ENCODE measurements at places on chromosomes 7 and 10. TPM values are rescaled to one million over a fixed set of nuclear protein-coding genes. Genes with fewer than 3 reads are reported as not detected.

Gene TEX47
- not detected for total RNA-seq

Gene NAT16
- total RNA-seq, result 1.5 TPM

Gene LRRC18
- not detected for total RNA-seq

Gene COL28A1
- total RNA-seq, result 0.26 TPM

Gene LRIT1
- total RNA-seq, result not detected

Gene SORCS1
- total RNA-seq, result 6.4 TPM

Gene DNA2
- 8.3 TPM for total RNA-seq

Gene SERPINE1
- 0.27 TPM for total RNA-seq

Gene RGR
- 3.8 TPM for total RNA-seq

Gene HMX3
- 0.32 TPM for total RNA-seq

Gene AKR1D1
- 0.13 TPM for total RNA-seq

Gene AKR1C4
- total RNA-seq, result not detected

Gene PLAC9
- total RNA-seq, result not detected

Gene SPRN
- not detected for total RNA-seq

Gene PTPRN2
- not detected for total RNA-seq

Gene CLCN1
- total RNA-seq, result not detected

Gene TRIM50
- not detected for total RNA-seq

Gene ASIC3
- 0.93 TPM for total RNA-seq

DNA sequence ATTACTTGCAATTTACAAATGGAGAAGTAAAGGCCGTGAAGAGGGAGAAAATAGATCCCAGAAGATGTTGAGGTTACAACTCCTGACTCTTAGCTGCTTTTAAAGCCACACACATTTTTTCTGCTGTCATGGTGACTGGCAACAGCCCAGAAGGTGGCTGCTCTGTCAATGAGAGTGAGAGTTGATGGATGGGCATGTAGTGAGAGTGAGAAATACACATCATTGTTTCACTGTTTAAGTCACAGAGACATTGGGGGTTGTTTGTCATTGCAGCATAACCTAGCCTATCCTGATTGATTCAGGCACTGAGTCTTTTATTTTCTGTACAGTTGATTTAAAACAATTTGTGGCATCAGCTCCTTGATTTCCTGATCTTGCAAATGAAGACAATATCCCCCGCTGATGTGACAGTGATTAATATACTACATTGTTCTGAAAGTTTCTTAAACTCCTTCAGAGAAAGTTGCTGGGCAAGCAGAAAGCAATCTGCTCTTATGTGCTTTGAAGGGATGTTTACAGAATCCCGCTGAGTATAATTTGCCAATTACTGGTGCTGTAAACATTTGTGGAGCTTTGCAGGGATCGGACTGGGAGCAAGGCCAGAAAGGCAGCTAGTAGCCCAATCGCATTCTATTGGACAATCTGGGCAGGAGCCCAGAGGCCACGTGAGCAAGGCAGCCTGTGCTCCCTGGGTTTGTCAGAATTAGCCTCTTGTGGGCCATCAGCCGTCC lies 229.6 kb downstream of the PRPF18 start:
- DNase-seq, result no peak

DNA sequence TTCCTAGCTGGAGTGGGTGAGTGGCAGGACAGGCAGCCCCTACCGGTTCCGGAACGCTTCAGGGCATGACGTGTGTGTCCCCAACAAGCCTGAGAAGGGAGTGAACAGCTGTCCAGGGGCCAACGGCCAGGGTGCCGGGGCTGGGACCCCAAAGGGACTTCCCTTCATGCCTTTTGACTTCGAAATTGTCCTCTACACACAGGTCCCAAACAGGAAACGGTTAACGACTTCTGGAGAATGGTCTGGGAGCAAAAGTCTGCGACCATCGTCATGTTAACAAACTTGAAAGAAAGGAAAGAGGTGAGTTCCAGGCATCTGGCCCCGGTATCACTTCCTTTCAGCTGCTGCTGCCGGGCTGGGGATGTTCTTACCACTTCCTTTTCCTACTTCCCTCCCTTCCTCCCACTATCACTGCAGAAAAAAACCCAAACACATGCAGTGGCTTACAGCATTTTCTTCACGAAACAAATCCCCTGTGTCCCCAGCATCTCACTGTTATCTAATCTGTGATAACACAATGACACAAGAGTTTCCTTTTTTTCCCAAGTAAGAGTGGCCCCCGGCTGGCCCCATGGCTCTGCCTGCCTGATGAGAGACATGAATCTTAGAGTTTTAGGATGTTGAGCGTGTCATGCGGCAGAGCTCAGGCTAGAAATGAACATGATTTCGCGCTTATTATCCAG lies 63.2 kb downstream of the MKI67 start:
- DNase-seq, result no peak

- no peak for DNase-seq
Measured at GRCh38 chr10:30529373-30529998, 95.5 kb downstream of the MAP3K8 start.

- peak; percentile 31 for DNase-seq
Measured at GRCh38 chr7:102288285-102288930, 1.7 kb downstream of the SH2B2 start.

GRCh38 chr10:34413756-34414587 lies 401.1 kb downstream of the PARD3 start:
- no peak for DNase-seq

GRCh38 chr10:51532044-51532443 lies 167.4 kb downstream of the CSTF2T start:
- no peak for DNase-seq

- no peak for DNase-seq
Measured at GRCh38 chr10:126599949-126600682, 70.4 kb downstream of the C10orf90 start.

- DNase-seq, result no peak
Measured at GRCh38 chr7:117126676-117127075, 173.4 kb downstream of the ST7 start.

GRCh38 chr10:3931224-3931623 lies 146.2 kb upstream of the KLF6 start:
- DNase-seq, result no peak

DNA sequence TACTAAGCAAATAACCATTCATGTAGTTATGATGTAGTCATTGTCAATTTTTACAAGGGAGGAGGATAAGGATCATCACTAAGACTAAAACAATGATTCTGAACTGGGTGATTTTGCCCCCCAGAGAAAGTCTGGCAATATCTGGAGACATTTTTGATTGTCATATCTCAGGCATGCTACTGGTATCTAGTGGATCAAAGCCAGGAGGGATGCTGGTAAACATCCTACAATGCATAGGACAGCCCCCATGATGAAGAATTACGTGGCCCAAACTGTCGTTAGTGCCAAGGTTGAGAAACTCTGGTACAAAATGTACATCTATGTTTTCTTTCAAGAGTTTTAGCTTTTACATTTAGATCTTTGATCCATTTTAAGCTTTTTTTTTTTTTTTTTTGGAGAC lies 57.3 kb downstream of the GBF1 start:
- no peak for DNase-seq

GRCh38 chr7:50706469-50706937 lies 76.2 kb downstream of the GRB10 start:
- DNase-seq, result no peak

DNA sequence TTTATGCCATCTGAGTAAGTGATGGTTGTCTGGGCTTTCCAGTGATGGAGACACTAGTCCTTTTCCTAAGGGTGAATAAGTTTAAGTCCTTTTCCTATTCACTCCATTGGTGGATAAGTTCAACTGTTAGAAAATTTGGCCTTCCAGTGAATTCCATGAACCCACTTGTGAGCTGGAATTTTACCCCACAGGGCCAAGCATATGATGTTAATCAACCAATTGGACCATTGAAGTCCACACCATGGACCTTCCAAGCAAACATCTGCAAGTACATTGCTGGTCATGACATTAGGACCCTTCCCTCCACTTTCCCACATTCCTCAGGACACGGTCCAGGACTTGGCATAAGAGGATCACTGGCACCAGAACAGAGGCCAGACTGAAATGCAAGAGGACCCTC lies 381.4 kb downstream of the RPS24 start:
- no peak for DNase-seq

- peak; percentile 14 for DNase-seq
Measured at GRCh38 chr10:103276896-103277712, at the start of gene INA. INA (plus strand) TSS chr10:103277138; CDS start chr10:103277212, 74 bp downstream.

DNA sequence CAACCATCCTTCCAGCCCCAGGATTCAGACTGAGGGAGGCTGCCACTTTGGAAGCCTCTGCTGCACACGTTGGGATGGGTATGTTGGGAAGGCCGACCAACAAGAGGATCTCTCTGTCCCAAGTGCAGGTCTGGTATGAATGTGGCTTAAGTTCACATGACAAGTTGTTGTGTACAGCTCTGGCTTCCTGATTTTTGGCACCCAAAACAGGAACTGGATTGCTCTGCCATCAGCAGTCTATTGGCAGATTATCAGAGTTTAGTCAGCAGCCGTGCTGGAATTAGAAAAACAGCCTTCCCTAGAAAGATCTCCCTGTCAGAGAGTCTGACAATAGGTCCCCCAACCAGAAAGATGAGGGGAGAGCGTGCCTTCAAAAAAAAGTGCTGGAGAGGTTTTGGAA lies 66.9 kb downstream of the GOLGA7B start:
- no peak for DNase-seq

- DNase-seq, result no peak
Measured at GRCh38 chr10:72540193-72540807, 85.6 kb downstream of the MICU1 start.

- DNase-seq, result peak; percentile 26
Measured at GRCh38 chr10:34816501-34817002, 1.5 kb upstream of the PARD3 start.

DNA sequence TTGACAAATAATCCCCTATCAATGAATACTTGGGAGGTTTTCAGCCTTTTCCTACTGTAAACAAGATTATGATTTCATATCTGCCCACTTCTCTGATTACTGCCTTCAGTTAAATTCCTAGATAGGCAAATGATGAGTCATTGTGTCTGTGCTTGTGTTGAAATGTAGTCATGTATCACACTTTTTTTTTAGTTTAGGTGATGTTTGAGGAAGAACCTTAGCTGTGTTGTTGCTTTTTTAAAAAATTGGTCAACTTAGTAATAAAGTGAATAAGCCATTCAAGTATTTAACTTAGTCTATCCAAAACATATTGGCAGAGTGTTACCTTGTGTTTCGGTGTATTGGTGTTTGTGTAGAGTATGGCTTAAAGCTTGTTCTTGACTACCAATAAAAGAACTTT lies 60.0 kb downstream of the WAC start:
- no peak for DNase-seq

DNA sequence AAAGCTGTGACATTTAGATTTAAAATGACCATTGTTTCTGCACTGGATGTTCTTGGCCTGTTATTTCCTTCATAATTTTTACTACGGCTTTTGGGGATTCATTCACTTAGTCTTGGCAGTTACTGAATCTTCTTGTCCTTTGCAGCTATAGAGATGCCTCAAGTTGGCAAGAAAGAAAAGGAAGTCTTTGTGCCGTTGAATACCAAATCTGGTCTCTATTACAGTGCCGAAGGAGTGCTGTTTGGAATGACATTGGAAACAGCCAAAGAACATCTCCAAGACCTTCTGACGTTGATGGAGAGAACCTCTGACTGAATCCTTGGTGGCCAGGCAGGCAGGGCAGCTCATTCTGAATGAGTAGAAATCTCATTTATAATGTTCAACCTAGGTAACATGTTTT lies 54.3 kb upstream of the NRP1 start:
- DNase-seq, result no peak

GRCh38 chr10:32922170-32922569 lies 35.9 kb downstream of the ITGB1 start:
- no peak for DNase-seq

GRCh38 chr7:54538122-54538521 lies 4.1 kb upstream of the VSTM2A start:
- no peak for DNase-seq

DNA sequence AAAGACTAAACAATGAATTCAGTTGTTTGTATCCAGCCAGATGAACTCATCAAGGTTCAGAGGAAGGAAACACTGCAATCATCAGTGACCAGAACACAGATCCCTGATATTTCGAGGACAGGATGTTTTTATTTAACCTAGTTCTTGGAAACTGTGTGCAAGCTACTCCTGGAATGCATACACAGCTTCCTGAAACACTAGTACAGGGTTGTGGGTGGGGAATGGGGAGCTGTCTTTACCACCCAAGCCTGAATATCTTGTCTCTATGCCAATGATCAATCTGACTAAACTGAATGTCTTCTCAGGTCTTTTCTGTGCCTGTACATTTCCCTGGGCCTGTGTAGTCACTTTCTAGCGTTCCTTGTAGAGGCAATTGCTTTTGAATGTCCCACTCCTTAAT lies 374.6 kb downstream of the CALN1 start:
- DNase-seq, result no peak

- DNase-seq, result no peak
Measured at GRCh38 chr7:67878808-67879207, 882.2 kb downstream of the TYW1 start.

- no peak for DNase-seq
Measured at GRCh38 chr10:120022357-120022756, 129.8 kb downstream of the SEC23IP start.

DNA sequence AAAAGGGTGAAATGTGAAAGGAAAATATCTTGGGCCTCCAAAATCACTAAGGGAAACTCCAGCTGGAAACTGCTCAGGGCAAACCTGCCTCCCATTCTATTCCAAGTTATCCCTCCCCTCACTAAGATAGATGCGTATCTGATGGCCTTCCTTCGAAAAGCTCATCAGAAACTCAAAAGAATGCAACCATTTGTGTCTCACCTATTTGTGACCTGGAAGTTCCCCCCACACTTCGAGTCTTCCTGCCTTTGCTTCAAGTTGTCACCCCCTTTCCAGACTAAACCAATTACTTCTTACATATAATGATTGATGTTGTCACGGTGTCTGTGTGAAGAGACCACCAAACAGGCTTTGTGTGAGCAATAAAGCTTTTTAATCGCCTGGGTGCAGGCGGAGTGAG lies 69.3 kb downstream of the ST8SIA6 start:
- no peak for DNase-seq

GRCh38 chr10:116053910-116054309 lies 219.1 kb downstream of the GFRA1 start:
- DNase-seq, result no peak

DNA sequence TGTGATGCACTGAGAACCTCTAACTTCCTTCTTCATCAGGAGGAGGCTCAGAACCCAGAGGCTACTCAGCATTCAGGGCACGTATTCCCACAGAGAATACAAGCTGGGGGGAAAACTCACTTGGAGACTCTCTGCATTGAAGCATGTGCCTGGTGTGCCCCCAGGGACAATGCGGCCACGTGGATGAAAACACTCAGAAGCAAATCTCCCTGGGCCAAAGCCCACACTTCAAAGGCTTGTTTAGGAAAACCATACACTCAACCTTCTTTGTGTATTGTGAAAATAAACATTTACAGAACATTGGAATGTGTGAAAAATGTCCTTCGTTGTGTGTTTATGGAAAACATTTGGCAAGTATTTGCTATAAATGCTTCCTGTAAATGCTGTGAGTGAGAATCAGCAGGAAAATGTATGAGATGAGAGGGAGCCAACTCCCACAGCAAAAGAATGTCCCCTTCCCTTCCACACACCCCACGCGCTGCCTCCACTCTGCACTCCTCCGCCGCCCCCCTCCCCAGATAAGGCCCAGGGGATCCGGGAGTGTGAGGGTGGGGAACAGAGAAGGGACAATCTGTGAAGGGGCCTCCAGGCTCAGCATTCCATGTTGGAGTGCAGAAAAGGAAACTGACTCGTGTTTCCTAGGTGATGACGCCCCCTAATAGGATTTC lies 339.5 kb downstream of the ELMO1 start:
- no peak for DNase-seq
